ENCODE measurements at places on chromosomes 3 and 15. TPM values are rescaled to one million over a fixed set of nuclear protein-coding genes. Genes with fewer than 3 reads are reported as not detected.

DNA sequence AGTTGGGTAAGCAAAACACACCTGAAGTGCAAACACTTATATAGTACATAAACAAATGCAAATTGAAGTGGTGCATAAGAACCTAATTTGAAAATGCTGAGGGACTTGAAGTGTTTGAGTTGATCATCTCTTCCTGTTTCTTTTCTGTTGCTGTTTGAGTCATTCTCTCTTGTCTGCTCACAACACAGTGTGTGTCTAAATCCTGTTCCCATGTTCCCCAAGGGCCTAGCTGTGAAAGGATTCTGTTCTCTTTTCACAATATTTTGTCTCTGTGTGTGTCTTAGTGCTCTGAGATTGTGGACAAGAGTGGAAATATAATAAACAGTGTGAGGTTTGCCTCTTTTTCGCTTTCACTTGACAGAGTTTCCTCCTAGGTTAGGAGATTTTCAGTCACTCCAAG, 6.1 kb downstream of the CD96 start:
- DNase-seq: no peak

GRCh38 chr3:128307029-128307633, 153.8 kb downstream of the EEFSEC start:
- no peak for DNase-seq

- no peak for DNase-seq
Measured at GRCh38 chr3:184874709-184875644, 63.0 kb downstream of the VPS8 start.

- no peak for DNase-seq
Measured at GRCh38 chr3:145519398-145520047, 641.5 kb downstream of the PLOD2 start.

WDR72 gene
- total RNA-seq: not detected
